ENCODE measurements at places on chromosomes 3 and 15. TPM values are rescaled to one million over a fixed set of nuclear protein-coding genes. Genes with fewer than 3 reads are reported as not detected.

Gene CYP11A1
- total RNA-seq, result 5.2 TPM

Gene C3orf20
- total RNA-seq, result 0.09 TPM

- no peak overlapping the region for H3K4me3 ChIP-seq
- H3K27ac ChIP-seq, result no peak overlapping the region
- DNase-seq, result no peak
- H3K27me3 ChIP-seq, result peaks cover 35% of the 10 kb centered on the region
- no peaks in the 10 kb centered on the region for H3K4me1 ChIP-seq
These were observed 22.0 kb downstream of the GPR15 start for GRCh38 chr3:98553753-98554152.

GRCh38 chr15:83914906-83915305, 261.0 kb downstream of the ADAMTSL3 start:
- no peak overlapping the region for H3K27ac ChIP-seq
- H3K4me1 ChIP-seq, result no peaks in the 10 kb centered on the region
- H3K4me3 ChIP-seq, result no peak overlapping the region

DNA sequence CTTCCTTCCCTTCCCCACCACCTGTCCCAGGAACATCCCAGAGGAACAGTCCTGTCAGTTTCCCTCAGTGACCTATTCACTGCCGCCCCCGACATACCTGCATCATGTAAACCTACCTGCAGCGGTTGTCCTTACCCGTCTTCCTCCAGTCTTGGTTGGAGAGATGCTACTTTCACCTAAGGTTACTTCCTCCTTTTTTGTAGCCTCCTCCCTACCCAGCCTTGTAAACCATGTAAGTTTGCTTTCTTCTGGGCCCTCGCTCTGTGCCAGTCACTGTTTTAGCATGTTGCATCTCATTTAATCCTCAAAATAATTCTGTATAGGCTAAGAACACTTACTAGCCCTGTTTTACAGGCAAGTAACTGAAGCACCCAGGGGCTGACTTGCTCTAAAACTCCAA, 58.3 kb downstream of the GPR171 start:
- H3K27me3 ChIP-seq, result no peaks in the 10 kb centered on the region
- no peaks in the 10 kb centered on the region for H3K36me3 ChIP-seq
- H3K4me3 ChIP-seq, result no peak overlapping the region
- H3K27ac ChIP-seq, result no peak overlapping the region
- H3K4me1 ChIP-seq, result peaks cover 31% of the 10 kb centered on the region

DNA sequence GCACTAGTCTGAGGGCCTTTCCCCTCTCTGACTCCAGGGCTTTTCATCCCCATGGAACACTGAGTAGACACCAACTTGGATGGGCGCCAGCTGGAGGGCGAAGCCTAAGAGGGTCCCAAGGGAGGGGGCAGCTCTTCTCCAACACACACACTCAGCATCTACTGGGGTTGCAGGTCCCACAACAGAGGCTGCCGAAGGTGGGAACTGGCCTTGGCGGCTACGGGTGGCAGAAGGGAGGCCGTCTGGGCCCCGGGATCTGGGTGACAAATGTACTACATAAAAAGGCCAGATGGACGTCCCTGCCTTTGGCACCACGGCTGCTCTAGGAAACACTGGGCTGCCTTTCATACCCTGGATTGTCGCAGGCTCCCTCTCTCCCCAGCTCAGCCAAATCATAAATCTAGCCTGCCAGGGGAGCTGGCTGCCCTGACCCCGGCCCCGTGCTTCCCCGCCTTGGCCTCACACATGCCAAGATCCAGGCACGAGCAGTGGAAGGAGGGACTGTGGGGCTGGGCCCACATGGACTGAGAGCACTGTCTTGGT, 31.5 kb downstream of the SEMA5B start:
- DNase-seq, result no peak
- H3K27me3 ChIP-seq, result peaks cover 53% of the 10 kb centered on the region
- no peaks in the 10 kb centered on the region for H3K36me3 ChIP-seq
- H3K4me3 ChIP-seq, result no peak overlapping the region

Gene LRRC34
- 5.3 TPM for total RNA-seq

Gene GLT8D1
- total RNA-seq, result 79.2 TPM

- H3K4me1 ChIP-seq, result no peaks in the 10 kb centered on the region
- peaks cover 6% of the 10 kb centered on the region for H3K27me3 ChIP-seq
- H3K4me3 ChIP-seq, result no peak overlapping the region
- DNase-seq, result no peak
- no peaks in the 10 kb centered on the region for H3K36me3 ChIP-seq
These were observed 86.0 kb downstream of the ECT2 start for GRCh38 chr3:172836390-172836997.

Gene SPINK8
- total RNA-seq, result not detected
